ENCODE measurements at places on chromosomes 5 and 9. TPM values are rescaled to one million over a fixed set of nuclear protein-coding genes. Genes with fewer than 3 reads are reported as not detected.

Gene CDKN2A
- 0.89 TPM for total RNA-seq

- no peaks in the 10 kb centered on the region for H3K4me1 ChIP-seq
- H3K36me3 ChIP-seq, result no peaks in the 10 kb centered on the region
- no peaks in the 10 kb centered on the region for H3K27me3 ChIP-seq
- DNase-seq, result no peak
- no peak overlapping the region for H3K27ac ChIP-seq
- H3K4me3 ChIP-seq, result no peak overlapping the region
Observed at GRCh38 chr5:2897276-2897961, 145.9 kb upstream of the IRX2 start.

DNA sequence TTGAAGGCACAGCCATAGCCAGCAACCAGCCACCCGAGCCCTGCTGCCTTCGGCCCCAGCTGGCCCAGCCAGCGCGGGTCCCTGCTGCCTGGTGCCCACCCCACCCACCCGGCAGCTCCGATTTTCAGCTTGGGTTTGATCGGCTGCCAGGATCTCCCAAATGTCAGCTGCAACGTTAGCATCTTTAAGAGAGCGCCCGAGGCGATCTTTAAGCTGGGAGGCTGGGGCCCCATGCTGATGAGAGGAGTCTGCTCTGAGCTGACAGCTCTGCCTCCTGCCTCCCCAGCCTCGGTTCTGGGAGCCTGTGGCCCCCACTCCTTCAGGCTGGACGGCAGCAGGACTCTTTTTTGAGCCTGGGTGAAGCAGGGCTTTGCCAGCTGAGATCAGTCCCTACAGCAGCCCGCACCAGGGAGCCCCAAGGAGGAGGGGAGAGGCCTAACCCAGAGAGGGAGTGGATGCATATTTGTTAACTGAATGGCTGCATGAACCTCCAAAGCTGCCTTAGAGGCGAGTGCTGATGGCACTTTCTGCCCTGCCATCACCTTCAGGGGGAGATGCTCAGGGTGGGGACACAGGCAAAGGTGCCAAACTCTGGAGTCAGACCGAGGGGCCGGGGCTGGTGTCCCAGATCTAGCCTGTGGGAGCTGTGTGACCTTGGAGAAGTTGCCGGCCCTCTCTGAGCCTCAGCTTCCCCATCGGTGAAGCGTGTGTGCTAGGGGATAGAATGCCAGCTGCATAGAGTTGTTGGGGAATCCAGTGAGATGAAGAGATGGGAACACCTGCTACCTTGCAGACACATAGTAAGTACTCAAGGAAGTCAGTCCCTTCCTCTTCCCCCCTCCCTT, 165.5 kb downstream of the C9orf50 start:
- H3K4me3 ChIP-seq, result no peak overlapping the region
- H3K4me1 ChIP-seq, result peaks cover 27% of the 10 kb centered on the region
- no peak for DNase-seq
- H3K27ac ChIP-seq, result no peak overlapping the region
- no peaks in the 10 kb centered on the region for H3K27me3 ChIP-seq

DNA sequence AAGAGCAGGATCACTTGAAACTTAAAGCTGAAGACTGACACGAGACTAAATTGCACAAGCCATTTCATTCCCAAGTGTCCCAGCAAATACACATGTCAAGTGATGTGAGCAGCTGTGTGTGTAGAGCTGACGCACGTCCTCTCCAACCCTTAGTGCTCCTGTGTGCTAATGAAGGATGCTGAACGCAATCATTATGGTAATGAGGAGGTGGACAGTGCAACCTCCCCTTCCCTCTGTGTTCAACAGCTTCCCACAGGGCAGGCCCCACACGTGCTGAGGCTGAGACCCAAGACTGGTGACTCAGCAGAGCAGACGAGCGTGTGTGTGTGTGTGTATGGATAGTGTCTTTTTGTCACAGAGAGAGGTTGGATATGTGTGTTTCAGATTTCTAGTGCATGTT, 702.1 kb downstream of the SEMA5A start:
- no peaks in the 10 kb centered on the region for H3K36me3 ChIP-seq
- H3K4me1 ChIP-seq, result no peaks in the 10 kb centered on the region
- no peak overlapping the region for H3K27ac ChIP-seq
- H3K4me3 ChIP-seq, result no peak overlapping the region

Gene ZNF474
- total RNA-seq, result not detected

Gene ZDHHC12
- total RNA-seq, result 50.9 TPM

Gene CDC25C
- total RNA-seq, result 23.2 TPM

- no peak overlapping the region for H3K4me3 ChIP-seq
- H3K4me1 ChIP-seq, result peaks cover 26% of the 10 kb centered on the region
Observed at GRCh38 chr9:101387871-101388506, 3.2 kb upstream of the BAAT start.

GRCh38 chr9:69940674-69941073, 103.0 kb upstream of the MAMDC2 start:
- H3K36me3 ChIP-seq, result no peaks in the 10 kb centered on the region
- H3K27ac ChIP-seq, result no peak overlapping the region
- H3K27me3 ChIP-seq, result peaks cover 15% of the 10 kb centered on the region
- no peak overlapping the region for H3K4me3 ChIP-seq

Gene C7
- not detected for total RNA-seq

Gene TNFSF8
- total RNA-seq, result 25.9 TPM

DNA sequence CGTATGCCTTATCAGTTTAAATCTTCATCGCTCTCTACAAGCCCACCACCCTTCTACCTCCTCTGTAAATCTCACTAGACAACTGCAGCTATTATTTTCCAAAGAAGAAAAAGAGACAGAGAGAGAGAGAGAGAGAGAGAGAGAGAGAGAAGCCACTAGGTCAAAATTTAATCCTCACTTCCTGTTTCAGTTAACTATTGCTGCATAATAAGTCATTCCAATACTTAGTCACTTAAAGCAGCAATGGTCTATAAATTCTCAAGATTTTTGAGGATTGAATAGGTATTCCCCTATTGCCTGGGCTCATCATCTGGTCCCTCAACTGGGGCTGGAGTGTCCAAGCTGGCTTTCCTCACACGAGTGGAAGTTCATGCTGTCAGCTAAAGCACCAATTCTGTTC, 68.8 kb downstream of the ITGA1 start:
- no peak overlapping the region for H3K4me3 ChIP-seq
- DNase-seq, result no peak
- no peaks in the 10 kb centered on the region for H3K4me1 ChIP-seq

GRCh38 chr9:83422527-83422926, 115.7 kb downstream of the FRMD3 start:
- H3K27me3 ChIP-seq, result no peaks in the 10 kb centered on the region
- no peak for DNase-seq

DNA sequence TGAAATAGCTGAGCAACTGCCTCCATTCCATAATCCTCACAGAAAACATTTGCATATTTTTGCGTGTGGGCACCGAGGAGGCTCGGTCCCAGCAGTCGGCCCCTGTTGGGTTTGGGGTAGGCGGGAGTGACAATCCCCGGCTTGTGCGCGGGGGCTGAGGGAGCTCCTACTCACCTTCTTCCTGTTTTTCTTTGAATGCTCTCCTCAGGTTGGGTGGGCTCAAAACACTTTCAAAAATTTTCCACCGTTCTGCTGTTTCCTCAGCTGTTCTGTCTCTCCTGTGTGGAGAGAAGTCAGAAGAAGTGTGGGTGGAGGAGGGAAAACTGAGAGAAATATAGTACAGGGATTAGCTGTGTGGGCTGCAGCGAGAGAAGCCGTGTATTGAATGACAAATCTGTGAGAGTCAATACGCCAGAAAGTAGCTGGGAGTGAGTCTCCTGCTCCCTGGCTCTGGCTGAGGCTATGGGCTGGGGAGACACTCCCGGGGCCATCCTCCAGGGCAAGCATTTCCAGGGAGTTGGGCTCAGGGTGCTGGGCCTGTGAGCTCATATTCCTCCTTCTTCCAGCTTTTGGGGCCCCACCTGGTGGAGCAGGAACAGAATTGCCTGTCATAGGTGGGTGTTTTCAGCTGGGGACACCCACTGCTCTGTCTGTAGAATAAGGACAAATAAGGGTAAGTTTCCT, 84.7 kb downstream of the CMYA5 start:
- H3K4me3 ChIP-seq, result no peak overlapping the region
- peak; percentile 15 for DNase-seq
- H3K36me3 ChIP-seq, result peaks cover 1% of the 10 kb centered on the region
- no peaks in the 10 kb centered on the region for H3K4me1 ChIP-seq

Gene GADD45G
- 0.72 TPM for total RNA-seq

Gene PRUNE2
- total RNA-seq, result not detected

- no peaks in the 10 kb centered on the region for H3K36me3 ChIP-seq
- H3K4me1 ChIP-seq, result no peaks in the 10 kb centered on the region
- no peak for DNase-seq
- no peaks in the 10 kb centered on the region for H3K27me3 ChIP-seq
- no peak overlapping the region for H3K27ac ChIP-seq
Observed at GRCh38 chr9:134944916-134945315, 27.2 kb upstream of the FCN1 start.

GRCh38 chr5:95439801-95440493, 48.8 kb downstream of the FAM81B start:
- H3K36me3 ChIP-seq, result no peaks in the 10 kb centered on the region
- H3K27ac ChIP-seq, result no peak overlapping the region
- H3K4me1 ChIP-seq, result no peaks in the 10 kb centered on the region
- H3K4me3 ChIP-seq, result no peak overlapping the region
- peaks cover 19% of the 10 kb centered on the region for H3K27me3 ChIP-seq

Gene ADAMTSL1
- total RNA-seq, result not detected

DNA sequence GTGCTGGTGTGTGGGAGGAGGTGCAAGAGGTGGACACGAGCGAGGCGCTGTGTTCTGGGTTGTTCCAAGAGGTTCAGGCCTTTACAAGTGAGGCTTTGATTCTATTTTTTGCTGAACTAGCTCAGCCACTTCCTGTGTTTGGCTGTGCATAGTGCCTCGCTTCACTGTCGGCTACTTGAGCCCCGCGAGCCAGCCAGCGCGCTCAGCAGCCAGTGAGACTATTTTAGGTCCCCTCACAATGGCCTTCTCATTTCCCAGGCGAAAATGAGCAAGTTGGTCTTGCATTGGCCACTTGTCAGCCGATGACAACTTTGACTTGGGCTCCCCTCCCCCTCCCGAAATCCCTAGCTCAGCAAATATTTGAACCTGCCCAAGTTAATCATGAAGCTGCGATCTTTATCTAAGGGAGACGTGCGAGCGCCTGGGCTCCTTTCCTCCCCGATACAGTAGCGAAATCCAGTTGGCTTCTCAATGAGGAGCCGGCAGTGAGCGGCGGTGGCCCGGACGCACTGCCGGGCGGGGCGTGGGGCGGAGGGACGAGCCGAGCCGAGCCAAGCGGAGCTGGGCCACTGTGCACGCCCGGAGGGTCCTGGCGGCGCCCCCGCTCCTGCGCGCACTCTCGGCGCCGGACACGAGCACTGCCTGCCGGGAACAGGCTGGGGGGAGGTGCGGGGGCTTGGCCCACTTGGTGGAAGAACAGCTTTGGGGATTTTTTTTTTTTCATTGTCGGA, 72.6 kb downstream of the PIK3R1 start:
- peak overlapping the region; percentile 83 for H3K4me3 ChIP-seq
- peak overlapping the region; percentile 81 for H3K27ac ChIP-seq
- peaks cover 4% of the 10 kb centered on the region for H3K36me3 ChIP-seq
- H3K4me1 ChIP-seq, result peaks cover 73% of the 10 kb centered on the region
- DNase-seq, result peak; percentile 58

GRCh38 chr5:92992073-92992472, 588.9 kb downstream of the NR2F1-AS1 start:
- H3K4me3 ChIP-seq, result no peak overlapping the region
- DNase-seq, result no peak

GRCh38 chr5:83364312-83365299, 106.9 kb upstream of the VCAN start:
- H3K4me3 ChIP-seq, result no peak overlapping the region
- H3K27me3 ChIP-seq, result peaks cover 3% of the 10 kb centered on the region
- DNase-seq, result no peak
- H3K27ac ChIP-seq, result no peak overlapping the region

GRCh38 chr9:131621551-131622358, 76.4 kb downstream of the PRRT1B start:
- H3K27ac ChIP-seq, result no peak overlapping the region
- no peaks in the 10 kb centered on the region for H3K27me3 ChIP-seq
- DNase-seq, result no peak
- H3K36me3 ChIP-seq, result peaks cover 17% of the 10 kb centered on the region
- no peaks in the 10 kb centered on the region for H3K4me1 ChIP-seq

DNA sequence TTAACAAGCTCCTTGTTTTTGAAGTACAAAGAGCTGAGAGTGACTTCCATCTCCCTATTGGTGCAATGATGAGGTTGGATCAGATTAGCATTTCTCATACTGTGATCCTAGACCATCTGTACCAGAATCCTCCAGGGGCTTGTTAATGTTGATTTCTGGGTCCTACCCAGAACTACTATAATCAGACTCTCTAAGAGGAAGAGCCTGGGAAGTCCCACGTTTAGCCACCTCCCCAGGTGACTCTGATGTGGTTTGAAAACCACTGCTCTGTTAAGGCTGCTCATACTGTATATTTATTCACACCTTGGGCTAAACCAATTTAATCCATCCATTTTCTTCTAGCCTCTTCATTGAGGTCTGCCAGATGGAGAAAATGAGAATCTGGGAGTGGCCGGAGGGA, 49.6 kb upstream of the SMIM32 start:
- DNase-seq, result no peak
- H3K27me3 ChIP-seq, result peaks cover 3% of the 10 kb centered on the region
- no peak overlapping the region for H3K27ac ChIP-seq
- no peak overlapping the region for H3K4me3 ChIP-seq
- H3K4me1 ChIP-seq, result no peaks in the 10 kb centered on the region
- H3K36me3 ChIP-seq, result no peaks in the 10 kb centered on the region

Gene FOXI1
- not detected for total RNA-seq

DNA sequence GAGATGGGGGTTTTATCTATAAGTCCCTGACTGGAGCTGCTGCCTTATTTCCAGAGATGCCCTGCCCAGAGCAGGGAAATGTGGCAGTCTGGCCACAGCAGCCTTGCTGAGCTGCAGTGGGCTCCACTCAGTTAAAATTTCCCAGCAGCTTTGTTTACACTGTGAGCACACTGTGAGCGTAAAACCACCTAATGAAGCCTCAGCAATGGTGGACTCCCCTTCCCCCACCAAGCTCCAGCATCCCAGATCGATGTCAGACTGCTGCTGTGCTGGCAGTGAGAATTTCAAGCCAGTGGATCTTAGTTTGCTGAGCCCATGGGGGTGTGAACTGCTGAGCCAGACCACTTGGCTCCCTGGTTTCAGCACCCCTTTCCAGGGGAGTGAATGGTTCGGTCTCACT, 208.7 kb upstream of the RAI14 start:
- peaks cover 13% of the 10 kb centered on the region for H3K27me3 ChIP-seq
- no peak overlapping the region for H3K27ac ChIP-seq
- no peaks in the 10 kb centered on the region for H3K4me1 ChIP-seq
- H3K36me3 ChIP-seq, result no peaks in the 10 kb centered on the region
- DNase-seq, result no peak
- H3K4me3 ChIP-seq, result no peak overlapping the region
